ENCODE measurements at places on chromosomes 4 and X.

GRCh38 chrX:50152456-50152855 is 48.4 kb downstream of the AKAP4 start:
- no peak for DNase-seq

GRCh38 chr4:109157205-109157604 is 145.3 kb downstream of the COL25A1 start:
- DNase-seq: no peak

DNA sequence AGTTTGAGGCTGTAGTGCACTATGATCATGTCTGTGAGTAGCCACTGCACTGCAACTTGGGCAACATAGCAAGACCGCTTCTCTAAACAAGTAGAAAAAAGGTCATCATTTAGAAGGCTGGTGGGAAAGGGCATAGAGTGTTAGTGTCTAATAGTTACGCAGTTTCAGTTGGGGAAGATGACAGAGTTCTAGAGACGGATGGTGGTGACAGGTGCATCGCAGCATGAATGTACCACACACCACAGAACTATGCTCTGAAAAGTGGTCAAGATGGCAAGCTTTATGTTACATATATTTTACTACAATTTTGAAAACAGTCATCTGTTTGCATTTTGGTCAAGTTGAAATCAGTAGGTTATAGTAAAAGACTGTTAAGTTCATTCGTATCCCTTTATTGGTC is 23.7 kb upstream of the CLDN34 start:
- no peak for DNase-seq

DNA sequence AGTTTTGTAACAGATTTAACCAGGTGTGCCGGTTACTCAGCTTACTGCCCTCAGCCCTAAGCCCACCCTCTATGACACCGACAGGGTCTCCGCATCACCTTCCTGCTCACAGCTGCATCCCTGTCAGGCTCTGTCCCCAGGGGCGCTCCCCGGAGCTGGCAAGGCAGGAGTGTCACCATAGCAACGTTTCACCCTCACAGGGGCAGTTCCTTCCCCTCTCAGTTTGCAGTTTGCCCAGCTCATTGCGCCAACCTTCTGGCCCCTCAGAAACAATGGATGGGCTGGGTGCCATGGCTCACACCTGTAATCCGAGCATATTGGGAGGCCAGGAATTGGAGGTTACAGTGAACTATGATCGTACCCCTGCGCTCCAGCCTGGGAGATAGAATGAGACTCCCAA is 42.6 kb downstream of the RGS12 start:
- DNase-seq: no peak

DNA sequence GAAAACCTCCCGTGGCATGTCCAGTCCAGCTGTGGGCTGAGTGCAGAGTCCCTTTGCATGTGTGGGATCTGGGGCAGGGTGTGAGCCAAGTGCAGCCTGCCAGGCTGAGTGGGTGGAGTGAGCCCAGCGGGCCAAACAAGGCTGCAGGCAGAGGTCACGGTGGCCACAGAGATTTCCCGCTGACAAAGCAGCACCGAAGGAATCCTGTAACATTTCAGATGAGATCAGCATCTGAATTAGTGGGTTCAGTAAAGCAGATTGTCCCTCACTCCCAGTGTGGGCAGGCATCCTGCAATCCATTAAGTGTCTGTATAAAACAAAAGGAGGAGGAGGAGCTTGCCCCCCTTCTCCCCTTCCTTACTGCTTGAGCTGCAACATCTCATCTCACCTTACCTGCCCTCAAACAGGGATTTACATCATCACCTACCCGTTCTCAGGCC is 324.4 kb downstream of the FAT4 start:
- no peak for DNase-seq

DNA sequence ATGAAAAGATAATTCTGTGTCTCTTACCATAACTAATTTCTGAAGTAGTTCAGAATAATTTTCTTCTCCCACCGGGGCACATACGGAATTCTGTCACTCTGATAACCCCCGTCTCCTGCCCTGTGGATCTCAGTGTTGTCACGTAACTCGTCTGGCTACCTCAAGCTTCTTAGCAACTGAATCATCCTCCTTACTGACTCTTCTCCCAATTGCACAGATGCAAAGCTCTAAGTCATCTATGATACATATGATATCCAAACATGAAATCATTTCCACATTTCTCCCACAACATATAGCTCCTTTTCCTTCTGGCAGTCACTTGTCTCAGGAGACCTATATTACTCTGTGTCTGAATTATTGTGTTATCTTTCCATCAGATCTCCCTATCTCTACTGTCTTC is 1043.1 kb upstream of the TENM3 start:
- no peak for DNase-seq

DNA sequence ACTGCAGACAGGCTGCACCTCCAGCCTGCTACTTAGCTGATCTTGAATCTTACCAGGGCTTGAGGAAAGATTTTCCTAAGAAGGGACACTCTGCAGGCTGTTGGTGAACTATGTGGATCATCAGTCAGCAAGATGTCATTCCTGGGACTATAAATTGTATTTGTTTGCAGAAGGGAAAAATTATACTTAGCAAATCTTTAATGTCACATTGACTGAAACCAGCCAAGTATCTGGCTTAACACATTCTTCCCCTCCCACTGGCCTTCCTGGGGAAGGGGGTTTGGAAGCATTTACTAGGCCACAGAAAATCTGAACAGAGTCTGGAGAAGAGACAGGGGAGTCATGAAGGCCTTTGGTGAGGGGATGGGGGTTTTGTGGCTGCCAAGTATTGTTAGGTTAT is 156.7 kb upstream of the EOLA2 start:
- no peak for DNase-seq

DNA sequence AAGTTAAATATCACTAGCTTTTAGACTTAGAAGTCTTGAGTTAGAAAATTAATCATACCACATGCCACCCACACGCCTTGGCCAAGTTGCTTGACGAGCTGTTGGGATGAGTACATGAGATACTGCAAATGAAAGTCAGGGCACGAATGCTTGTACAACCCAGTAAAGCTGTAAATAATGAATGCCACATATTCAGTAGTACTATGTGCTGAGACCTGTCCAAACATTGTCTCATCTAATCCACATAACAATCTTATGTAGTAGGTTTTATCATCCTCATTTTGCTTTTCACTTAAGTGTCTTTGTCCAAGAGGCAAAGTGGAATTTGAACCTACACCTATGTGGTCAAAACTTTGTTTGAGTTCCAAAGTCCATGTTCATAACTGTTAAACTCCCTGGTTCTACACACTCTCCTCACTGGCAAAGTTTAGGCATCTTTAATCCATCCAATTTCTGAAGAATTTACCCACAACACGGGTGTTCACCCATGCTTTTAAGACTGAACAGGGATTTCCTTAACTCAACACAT is 74.1 kb downstream of the LDB2 start:
- no peak for DNase-seq

DNA sequence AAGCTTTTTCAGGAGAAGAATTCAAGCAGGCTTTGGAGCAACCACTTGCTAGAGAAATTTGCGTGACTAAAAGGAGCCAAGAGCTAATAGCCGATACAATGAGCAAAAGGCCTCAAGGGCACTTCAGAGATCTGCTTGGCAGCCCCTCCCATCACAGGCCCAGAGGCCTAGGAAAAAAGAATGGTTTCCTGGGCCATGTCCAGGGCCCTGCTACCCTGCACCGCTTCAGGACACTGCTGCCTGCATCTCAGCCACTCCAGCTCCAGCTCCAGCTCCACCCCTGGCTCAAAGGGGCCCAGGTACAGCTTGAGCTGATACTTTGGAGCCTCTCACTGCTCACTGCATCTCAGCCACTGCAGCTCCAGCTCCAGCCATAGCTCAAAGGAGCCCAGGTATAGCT is 98.9 kb downstream of the FAM13A start:
- no peak for DNase-seq

GRCh38 chr4:88793475-88793874 is 95.8 kb upstream of the NAP1L5 start:
- no peak for DNase-seq

DNA sequence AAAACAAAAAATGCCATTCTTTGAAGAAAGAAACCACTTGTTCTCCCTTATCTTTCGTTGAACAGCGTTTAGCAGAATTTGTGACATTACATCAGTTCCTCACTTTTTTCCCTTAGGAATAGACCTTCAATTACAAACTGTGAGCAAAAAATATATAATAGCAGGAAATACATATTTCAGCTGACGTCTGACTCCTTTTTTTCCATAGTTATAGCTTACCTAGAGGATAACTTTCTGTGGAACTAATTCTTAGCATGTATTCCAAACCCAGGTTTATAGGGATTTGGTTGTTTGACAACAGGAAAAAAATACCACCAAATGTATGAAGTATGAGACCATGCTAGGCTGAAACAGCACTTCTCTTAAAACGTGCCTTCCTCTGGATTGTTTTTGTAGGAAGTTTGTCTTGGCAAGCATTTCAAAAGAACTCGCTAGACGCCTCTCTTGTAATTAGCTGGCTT is 2.0 kb upstream of the LIMCH1 start:
- no peak for DNase-seq

DNA sequence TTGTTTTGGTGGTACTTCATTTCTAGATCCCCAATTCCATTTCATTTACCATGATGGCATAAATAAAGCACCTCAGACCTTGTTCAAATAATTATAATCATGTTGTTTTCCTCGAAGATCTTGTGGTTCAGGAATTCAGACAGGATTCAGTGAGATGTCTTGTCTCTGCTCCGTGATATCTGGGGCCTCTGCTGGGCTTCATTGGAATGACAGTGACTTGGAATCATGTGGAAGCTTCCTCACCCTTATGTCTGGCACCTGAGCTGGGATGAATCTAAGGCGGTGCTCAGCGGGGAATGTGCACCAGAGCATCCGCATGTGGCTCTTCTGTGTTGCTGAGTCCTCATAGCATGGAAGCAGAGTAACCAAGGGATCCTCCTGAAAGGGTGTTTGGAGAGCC is 132.2 kb downstream of the VEGFC start:
- no peak for DNase-seq
